ENCODE measurements at places on chromosomes 11 and 22.

DNA sequence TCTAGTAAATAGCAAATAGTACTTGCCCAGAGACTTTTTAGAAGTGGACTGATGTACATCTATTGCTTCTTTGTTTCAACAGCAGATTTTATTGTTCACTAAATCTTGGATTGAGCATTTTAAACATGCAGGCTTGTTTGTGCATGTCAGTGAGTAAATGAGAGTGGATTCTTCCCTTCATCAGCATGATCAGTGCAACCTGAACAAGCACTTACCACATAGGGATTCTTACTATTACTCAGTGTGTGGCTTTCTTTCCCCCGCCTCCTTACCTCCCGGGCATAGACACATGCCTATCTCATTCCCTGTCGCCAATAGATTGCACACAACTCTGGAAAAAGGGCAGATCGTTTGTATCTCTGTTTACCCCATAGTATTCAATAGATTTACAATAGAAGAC lies 197.5 kb downstream of the C11orf87 start:
- DNase-seq = no peak

DNA sequence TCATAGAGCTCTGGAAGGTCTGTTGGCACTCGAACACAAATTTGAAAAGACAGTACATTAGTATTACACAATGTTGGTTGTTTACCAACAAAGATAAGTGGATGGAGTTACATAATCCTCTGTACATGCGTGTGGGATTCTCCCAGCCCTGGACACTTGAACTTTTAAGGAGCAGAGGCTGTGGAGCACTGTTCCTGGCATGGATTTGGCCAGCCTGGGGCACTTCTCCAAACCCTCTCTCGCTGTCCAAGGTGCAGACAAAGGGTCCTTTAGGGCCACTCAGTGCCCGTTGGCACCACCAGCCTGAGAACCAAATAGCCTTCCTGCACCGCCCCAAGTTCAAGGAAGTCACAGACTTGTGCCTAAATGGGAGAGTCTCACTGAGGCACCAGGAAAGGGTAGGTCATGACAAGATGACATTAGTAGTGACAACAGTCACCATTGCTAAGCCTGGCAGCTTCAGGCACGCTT lies 1.6 kb upstream of the ANO1 start:
- no peak for DNase-seq

DNA sequence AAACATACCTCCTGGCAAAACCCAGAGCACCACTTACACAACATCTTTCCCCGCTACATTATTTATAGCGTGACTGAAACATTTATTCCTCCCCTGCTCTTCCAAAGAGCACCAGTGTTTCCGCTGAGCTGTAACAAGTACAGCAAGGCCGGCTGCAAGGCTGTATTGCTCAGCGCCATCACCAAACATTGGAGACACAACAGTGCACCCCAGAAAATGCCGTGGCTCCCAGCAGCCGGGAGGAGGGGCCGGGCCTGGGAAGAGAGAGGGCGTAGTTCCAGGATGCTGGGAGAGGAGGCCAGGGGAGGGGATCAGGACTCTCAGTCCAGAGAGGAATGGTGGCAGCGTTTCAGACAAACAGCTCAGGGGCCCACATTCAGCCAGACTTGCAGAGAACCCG lies 133.2 kb downstream of the DSCAML1 start:
- DNase-seq = no peak

- no peak for DNase-seq
Measured at GRCh38 chr11:103529181-103529684, 420.0 kb downstream of the DYNC2H1 start.

GRCh38 chr22:44392446-44392921 lies 79.7 kb upstream of the SHISAL1 start:
- no peak for DNase-seq

DNA sequence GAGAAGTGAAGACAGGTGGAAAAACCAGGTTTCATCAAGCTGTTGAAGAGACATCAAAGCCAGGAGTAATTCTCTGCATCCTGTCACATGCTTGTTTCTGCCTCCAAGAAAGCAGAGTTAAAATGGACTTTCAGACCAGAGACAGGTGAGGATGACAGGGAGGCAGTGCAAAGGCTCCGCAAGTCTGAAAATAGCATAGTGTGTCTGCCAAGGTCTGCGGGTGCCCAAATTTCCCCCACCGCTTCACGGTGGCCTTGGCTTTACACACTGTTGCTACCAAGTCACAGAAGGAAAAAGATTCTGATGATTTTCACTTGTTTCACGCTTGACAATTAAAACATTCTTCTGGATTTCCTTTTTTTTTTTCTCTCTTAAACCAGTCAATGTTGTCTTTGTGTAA lies 44.2 kb downstream of the SNX19 start:
- no peak for DNase-seq

- no peak for DNase-seq
Measured at GRCh38 chr22:35214968-35215367, 42.3 kb upstream of the HMGXB4 start.

DNA sequence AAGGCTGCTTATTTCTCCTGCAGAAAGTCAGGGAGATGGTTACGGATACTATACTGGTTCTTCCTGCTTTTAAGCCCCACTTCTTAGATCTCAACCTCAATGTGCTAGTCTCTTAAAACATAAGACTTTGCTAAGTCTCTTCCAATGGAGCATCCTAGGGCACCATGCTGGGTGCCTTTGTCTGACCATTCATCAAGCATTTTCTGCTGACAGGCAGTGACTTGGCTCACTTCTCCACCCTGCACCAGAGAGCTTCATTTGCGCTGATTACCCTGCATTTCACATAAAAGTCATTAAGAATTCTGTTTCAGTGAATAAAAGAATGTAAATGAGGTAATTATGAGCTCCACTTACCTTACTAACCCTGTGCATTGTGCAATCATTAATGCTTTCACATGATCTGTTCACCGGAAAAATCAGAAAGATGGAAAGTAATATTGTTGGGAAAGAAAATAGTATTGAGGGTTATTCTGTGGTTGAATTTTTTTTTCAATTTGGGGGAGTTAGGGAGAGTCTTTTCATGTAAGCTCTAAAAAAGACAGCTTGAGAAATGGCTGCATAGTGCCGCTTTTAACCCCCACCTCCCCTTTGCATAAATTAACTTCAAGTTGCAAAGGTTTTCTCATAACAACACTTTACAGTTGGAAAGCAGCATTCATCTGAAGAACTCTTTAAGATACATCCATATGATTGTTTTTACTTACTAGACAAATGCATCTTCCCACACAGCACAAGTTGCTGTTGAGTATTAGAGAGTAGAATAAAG lies 677.3 kb upstream of the KIRREL3 start:
- DNase-seq = no peak

GRCh38 chr11:15692739-15693138 lies 578.0 kb downstream of the INSC start:
- no peak for DNase-seq

- no peak for DNase-seq
Measured at GRCh38 chr11:2102132-2102882, 36.9 kb downstream of the IGF2 start.

- no peak for DNase-seq
Measured at GRCh38 chr11:6468712-6469495, 4.8 kb downstream of the TRIM3 start.

DNA sequence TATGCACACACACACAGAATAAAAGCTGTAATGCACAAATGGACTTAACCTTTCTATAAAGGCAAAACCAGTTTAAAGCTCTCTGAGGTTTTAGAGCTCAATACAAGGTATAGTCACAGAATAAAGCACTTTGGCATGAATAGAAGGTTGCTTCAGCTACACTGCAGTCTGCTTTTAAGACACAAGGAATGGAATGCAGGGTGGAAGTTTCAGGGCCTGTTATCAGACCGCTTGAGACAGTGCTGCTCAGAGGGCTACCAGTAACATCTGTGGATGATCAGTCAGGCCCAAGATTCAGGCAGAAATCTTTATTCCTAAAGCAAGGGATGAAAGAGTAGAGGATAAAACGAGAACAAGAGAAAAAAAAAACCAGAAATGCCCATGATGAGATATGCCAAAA lies 46.7 kb downstream of the CD44 start:
- DNase-seq = no peak

DNA sequence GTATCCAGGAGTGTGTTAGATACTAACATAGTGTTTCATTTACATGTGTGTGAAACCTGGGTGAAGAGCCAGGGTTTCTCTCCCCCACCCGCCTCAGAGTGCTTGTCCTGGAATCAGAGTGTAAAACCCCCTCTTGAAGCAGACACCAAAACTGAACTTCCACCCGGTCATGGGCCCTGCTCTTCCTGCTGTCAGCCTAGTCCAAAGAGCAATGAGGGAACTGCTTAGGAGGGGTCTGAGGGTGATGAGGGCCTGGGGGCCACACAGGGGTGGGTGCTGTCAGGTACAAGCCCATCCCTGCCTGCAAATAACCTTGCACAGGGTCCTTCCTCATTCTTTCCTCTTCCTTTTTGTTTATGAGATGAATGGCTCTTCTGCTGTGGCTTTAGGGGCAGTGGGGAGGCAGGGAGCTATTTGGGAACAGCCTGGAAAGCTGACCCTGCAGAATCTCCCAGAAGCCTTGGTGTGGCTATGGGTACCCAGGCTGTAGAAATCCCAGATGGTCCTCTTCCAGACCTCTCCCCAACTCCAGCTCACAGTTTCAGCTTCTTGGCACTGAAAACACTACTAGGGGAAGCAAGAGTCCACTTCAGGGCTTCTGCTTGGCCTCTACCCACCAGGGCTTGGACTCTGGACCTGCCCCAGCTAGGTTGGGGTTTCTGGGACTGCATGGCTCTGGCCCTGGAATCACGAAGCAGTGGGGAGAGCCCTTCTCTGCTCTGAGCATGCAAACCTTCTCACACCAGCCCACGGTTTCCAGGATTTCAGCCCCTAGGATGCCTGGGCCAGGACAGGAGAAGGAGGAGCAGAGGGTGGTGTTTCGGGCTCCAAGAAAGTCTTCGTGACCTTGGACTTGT lies 8.5 kb downstream of the BATF2 start:
- DNase-seq = no peak

GRCh38 chr11:111718436-111718835 lies 47.8 kb downstream of the PPP2R1B start:
- DNase-seq = no peak

- no peak for DNase-seq
Measured at GRCh38 chr22:28048529-28048928, 129.5 kb upstream of the PITPNB start.

DNA sequence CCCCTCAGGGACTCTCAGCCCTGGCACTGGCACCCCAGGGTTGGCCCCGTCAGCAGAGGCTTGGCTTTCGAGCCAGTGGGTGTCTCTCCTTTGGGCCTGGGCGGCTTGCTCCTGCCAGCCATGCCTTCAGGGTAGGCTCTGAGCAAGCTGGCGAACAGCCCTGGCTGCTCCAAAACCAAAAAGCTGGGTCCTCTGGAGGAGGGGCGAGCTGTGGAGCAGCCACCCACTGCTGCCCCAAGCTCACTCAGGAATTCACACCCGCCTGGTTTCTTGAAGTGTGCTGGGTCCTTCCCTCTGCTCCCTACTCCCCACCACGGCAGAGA lies 6.2 kb downstream of the YDJC start:
- no peak for DNase-seq

DNA sequence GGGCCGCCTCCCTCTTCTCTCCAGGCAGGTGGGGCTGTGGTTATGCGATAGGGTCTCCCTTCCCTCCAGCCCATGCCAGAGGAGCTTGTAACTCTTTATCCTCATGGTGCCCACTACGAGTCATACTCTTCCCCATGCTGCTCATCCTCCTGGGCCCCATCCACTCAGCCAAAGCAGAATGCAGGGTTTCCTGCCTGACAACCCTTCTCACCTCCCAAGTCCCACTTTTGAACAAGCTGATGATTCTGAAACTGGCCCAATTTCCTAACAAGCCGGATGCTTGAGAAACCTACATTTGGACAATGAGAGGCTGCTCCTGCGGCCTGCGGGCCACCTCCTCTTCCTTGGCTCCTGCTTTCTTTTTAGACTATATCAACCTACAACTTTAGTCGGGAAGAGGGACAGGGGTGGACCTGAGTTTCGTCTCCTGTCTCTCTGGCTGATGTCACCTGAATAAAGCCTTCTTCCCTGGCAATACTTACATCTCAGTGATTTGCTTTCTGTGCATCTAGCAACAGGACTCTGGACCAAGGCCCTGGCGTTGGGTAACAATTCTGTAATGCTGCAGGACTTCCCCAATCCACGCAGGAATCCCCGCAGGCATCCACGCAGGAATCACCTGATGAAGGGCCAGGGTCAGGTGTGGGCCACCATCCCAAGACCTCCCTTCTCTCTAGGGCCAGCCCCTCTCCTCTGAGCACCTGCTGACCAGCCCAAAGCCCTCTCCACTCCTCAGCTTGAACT lies 1.5 kb upstream of the NDUFS8 start:
- DNase-seq = no peak

- no peak for DNase-seq
Measured at GRCh38 chr11:94871491-94872185, 101.7 kb downstream of the CWC15 start.
